Astrocyte (in vitro differentiated cells and primary cell): ENCODE measurements at places on chromosomes 11 and 22.

DNA sequence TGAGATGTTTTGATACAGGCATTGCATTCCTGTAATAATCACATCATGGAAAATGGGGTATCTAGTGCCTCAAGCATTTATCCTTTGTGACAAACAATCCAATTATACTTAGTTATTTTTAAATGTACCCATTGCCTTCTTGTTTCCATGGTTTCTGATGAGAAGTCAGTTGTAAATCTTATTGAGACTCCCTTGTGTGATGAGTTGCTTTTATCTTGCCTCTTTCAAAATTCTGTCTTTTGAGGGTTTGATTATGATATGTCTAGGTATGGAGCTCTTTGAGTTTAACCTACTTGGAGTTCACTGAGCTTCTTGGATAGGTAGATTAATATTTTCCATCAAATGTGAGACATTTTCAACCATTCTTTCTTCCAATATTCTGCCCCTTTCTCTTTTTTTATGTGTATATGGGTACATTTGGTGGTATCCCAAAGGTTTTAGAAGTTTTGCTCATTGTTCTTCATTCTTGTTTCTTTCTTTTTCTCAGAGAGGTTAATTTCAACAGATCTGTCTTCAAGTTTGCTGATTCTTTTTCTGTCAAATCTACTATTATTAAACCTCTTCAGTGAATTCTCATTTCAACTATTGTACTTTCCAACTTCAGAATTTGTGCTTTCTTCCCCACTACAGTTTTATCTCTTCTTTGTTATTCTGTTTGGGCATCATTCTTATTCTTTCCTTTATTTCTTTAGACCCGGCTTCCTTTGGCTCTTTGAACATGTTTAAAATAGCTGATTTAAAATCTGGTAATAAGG, 13.7 kb downstream of the NAGA start:
- no peak for DNase-seq

- peak; percentile 42 for DNase-seq
These were observed 39.0 kb downstream of the CTNND1 start for GRCh38 chr11:57800444-57801182.

GRCh38 chr22:37193629-37194191, 5.7 kb upstream of the C1QTNF6 start:
- no peak for DNase-seq

DNA sequence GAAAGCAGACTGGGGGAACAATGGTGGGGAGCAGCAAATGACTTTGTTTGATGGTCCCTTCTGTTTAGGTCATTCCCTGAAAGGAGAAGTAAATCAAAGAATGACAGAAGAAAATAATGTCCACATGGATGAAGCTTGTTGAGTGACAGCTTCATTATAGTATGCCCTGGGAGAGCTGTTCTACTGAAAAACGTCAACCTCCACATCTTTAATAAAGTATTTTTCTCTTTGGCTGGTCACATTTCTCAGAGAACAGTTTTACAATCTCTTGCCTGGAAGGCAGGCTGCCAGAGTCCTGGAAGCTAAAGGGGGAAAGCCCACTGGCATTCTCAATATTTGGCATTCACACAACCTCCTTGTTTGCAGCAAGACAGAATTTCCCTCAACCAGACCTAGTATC, 287.9 kb downstream of the SWAP70 start:
- no peak for DNase-seq

GRCh38 chr11:69545976-69546617, 64.6 kb downstream of the LINC01488 start:
- DNase-seq: no peak
